ENCODE measurements at places on chromosomes 12 and 14.

DNA sequence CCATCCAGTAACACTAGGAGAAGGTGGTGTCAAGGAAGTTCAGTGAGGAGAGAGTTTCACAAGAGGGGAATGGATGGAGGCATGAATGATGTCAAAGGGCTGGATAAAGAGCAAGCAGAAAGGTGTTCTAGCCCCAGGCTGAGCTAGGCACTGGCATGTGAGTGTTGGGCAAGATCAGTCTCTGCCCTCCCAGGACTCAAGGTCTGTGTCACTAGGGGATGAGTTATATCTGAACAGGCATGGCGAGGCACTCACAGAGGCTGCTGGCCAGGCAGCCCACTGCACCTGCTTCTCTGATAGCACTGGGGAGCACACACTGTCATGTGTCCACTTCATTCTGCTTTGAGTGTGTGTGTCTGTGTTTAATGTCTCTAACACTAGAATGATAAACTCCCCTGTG, 903.8 kb downstream of the BCL11B start:
- no peak for DNase-seq

DNA sequence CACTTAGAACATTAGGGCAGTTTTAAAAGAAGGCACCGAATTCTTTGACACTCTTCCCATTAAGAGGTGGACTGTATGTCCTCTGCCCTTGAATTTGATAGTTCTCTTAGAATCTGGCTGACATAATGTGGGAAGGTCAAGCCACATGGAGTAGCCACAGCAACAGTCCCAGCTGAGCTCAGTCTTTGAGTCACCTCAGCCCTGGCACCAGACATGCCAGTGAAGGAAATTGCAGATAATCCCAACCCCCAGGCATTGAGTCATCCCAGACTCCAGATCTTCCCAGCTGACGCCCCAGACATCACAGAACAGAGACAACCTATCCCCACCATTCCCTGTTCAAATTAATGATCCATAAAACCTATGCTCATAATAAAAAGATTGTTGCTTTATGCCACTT, 83.4 kb downstream of the GTF2A1 start:
- DNase-seq = peak; percentile 12

DNA sequence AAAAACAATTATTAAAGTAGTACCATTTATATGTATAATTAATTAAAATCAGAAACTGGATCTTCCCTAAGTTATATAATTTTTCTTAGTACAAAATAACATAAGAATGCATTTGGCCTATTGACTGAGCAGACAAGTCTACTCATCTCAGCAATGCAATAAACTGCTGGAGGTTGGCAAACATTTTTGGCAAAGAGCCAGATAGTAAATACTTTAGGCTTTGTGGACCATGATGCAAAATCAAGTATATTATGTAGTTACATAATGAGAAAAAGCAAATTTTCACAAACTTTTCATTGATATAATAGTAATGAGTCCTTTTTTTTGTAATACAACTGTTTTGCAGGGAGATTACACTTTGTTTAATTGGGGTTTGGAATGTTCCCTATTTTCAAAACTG, 30.9 kb downstream of the ERGIC2 start:
- peak; percentile 12 for DNase-seq

- DNase-seq = no peak
These were observed 12.0 kb upstream of the CD9 start for GRCh38 chr12:6187948-6188793.

- no peak for DNase-seq
These were observed 33.9 kb downstream of the WASHC4 start for GRCh38 chr12:105141320-105141922.

DNA sequence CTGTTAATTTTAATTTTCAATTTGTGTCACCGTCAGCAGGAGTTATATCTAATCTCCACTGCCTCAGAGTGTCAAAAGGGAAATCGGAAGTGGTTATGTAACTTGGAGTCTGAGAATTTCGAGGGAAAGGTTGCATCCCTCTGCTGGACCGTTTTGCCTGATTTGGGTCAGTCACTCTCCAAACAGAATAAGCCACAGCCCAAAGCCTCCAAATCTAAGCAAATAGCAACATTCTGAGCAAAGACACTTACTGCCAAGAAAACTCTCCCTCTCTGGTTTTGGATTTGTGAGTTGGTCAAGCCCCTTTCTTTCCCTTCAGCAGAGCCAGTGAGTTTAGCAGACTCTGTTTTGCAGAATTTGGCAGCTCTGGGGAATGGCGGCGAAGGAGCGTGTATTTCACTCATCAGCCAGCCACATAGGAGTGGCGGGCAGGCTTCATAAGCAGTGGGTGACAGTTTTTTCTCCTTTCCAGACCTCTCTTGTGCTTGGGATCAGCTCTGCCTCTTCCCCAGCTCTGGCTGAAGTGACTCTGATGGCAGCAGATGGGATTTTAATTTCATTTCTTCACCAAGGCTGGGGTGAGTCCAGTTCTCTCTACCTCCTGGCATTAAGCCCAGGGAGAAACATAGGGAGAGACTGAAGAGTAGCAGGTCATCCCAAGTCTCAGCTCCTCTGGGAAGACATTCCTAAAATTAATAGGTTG, 218.7 kb upstream of the NOS1 start:
- DNase-seq = no peak

DNA sequence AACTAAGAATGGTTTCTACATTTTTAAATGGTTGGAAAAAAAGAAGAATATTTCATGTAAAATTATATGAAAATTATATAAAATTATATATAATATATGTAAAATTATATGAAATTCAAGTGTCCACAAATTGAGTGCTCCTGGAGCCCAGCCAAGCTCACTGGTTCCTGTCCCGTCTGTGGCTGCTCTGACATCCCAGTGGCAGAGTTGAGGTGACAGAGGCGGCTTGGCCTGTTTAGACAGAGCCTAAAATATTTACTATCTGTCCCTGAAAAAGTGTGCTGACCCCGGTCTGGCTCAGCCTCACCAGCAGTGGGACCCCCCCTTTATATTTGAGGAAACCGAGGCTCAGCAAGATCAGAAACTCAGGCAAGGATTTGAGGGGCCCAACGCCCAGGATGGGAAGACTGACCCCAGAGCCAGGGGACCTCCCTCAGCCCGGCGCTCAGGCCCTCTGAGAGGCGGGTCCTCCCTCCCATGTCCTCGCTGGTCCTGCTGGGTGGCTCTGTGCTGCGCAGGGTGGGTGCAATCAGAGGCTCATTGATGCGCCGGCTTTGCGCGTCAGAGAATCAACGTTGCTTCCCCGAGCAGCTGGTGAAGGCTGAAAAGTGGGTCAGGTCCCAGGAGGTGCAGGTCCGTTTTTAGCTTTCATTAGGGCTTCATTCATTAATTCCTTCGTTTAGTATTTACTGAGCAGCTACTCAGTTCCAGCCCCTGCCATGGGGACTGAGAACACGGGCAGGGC, 21.5 kb upstream of the BEGAIN start:
- DNase-seq = no peak

DNA sequence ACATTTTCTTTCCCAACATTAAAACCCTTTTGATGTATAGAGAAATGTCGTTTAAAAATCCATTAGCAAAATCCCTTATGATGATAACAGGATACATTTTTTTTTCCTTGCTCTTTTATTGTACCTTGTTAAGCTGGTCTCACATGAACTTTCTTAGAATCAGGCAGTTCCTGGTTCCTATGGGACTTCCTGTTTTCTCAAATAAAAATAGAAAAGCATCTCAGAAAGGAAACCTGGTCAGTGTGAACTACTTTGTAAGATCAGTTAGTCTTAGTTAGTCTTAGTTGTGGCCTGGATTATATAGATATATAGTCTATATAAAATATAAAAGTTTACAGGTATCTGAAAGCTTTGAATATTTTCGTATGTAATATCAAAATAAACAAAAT, 40.3 kb downstream of the LEMD3 start:
- no peak for DNase-seq

GRCh38 chr12:103785243-103786031, 55.6 kb downstream of the NT5DC3 start:
- DNase-seq = no peak

DNA sequence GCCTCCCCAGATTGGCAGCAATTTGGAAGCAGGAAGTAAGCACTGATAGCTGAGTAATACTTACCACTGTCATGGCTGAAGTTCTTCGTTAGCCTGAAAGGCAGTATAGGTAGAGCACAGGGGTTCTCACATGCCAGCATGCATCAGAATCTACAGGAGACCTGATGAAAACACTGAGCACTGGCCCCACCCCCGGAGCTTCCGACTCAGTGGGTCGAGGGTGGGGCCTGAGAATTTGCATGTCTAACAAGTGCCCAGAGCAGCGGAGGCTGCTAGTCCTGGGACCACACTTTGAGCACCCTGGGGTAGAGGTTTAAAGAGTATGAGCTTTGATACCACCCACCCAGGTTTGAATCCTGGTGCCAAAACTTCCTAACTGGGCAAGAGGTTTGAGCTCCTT, 89.6 kb downstream of the FBXW8 start:
- no peak for DNase-seq

- DNase-seq = no peak
These were observed 93.9 kb downstream of the CALM1 start for GRCh38 chr14:90490720-90491050.

- no peak for DNase-seq
These were observed 83.0 kb upstream of the FUT8 start for GRCh38 chr14:65329481-65329880.

GRCh38 chr14:57171903-57172302, 96.8 kb downstream of the EXOC5 start:
- DNase-seq = no peak

- no peak for DNase-seq
These were observed 1727.1 kb upstream of the SEL1L start for GRCh38 chr14:83260751-83261150.

- DNase-seq = peak; percentile 36
These were observed 54.4 kb upstream of the KCNA1 start for GRCh38 chr12:4855121-4855924.

- no peak for DNase-seq
These were observed 20.3 kb upstream of the GPR33 start for GRCh38 chr14:31508135-31508534.

GRCh38 chr12:131309700-131310099, 356.0 kb downstream of the ADGRD1 start:
- DNase-seq = no peak

DNA sequence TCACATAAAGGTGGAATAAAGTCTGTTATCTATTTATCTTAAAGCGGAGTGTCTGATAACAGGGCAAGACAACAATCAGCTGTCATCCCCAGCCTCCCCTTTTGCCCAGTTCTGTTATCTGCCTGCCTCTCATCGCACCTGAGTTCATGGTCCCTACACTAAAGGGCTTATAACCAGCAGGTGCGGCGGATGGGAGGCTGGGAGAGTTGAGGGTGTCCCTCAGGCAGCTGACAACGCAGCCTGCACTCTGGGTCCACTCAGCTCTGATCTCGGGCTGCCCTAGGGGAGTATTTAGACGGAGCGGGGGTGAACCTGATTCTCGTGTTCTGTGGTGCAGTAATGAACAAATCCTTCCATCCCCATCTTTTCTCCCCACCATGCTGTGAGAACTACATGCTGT, 34.0 kb upstream of the JDP2 start:
- no peak for DNase-seq

- DNase-seq = no peak
These were observed 3.0 kb downstream of the PLEKHG6 start for GRCh38 chr12:6313326-6313940.

DNA sequence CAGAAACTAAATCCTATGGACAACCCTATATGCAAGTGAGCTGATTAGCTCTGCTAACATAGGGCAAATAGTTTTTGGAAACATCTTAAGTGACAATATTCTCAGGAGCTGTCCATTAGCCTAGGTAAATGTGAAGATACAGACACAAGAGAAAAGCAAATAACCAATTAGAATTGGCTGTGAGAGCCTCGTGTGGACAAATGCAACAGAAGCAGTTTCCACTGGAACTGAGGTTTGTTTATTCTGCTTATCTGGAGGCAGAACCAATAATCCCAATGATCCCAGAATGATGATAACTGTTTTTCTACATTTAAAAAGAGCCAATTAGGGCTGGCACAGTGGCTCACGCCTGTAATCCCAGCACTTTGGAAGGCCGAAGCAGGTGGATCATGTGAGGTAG, 43.2 kb upstream of the YAF2 start:
- DNase-seq = no peak

- DNase-seq = no peak
These were observed 24.9 kb downstream of the CCDC88C start for GRCh38 chr14:91392623-91393303.

- no peak for DNase-seq
These were observed 7.3 kb upstream of the TMEM119 start for GRCh38 chr12:108605000-108605689.

DNA sequence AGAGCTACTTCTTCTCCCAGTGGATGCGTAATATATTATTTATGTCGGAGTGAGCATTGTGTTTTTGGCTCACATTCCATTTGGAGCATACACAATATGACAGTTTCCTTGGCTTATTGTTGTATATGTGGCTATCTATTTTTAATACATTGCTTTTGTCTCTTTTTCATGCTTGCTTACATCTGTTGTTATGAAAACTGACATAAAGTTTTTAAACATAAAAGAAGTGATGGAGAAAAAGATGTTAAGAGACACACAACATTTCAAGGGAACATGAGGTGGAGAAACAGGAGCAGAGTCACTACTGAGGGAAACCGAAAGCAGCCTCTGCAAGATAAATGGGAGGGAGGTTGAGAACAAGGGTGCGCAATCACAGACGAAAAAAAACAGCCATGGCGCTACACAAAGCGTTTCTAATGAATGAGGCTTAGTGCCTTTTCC, 228.4 kb upstream of the NPAS3 start:
- DNase-seq = no peak

DNA sequence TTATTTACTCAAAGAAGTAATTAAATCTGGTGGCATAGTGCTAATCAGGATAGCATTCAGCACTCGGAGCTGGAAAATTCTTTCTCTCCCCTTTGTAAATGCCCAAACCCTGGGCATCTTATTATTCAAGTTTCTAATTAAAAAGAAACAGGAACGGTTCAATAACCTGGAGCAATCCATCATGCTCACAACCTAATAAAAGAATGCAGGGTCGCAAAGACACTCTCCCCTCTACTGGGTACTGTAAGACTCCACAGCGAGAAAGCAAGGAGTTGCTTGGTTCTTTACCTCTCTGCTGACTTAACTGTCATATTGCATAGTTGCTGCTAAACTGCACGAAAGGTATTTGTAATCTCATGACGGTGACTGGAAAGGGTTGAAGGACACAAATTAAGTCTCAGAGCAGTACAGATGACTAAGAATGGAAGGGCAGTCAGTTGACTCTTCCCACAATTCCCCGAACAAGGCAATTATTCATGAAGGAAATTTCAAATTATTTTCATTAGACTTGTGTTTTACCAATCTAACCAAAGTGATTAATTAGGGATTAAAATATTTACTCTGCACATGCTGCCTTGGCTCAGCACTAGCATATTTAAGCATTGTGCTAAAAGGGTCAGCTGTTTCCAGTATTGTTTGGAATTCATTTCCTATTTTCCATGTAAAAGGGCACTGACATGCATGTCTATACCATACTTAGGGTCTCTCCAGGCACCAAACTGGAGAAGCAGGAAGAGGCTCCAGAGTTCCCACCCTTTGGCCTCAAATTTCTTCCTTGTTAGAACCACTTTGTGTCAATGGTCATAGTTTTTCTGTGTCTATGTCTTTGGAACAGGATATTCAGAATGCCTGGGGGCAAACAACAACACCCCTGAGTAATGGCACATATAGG, 182.2 kb downstream of the EXOC5 start:
- DNase-seq = no peak
